ENCODE measurements at places on chromosomes 6 and 20. TPM values are rescaled to one million over a fixed set of nuclear protein-coding genes. Genes with fewer than 3 reads are reported as not detected.
A peak's percentile ranks its signal among the peaks of the same experiment; 100 is the strongest.

Gene GRM1
- total RNA-seq: not detected

Gene ALDH5A1
- 20.7 TPM for total RNA-seq

Gene XKR7
- not detected for total RNA-seq

Gene SEL1L2
- not detected for total RNA-seq

Gene VWA7
- total RNA-seq: 0.47 TPM

Gene IL17A
- total RNA-seq: not detected

Gene HLA-DPB1
- 44.0 TPM for total RNA-seq

Gene TFAP2D
- total RNA-seq: not detected

Gene CALHM4
- not detected for total RNA-seq

Gene AHCY
- total RNA-seq: 27.2 TPM

Gene B3GALT4
- 37.8 TPM for total RNA-seq

Gene LRRC1
- total RNA-seq: 3.8 TPM

- H3K27ac ChIP-seq: no peak overlapping the region
- peaks cover 6% of the 10 kb centered on the region for H3K4me1 ChIP-seq
- H3K27me3 ChIP-seq: peaks cover 7% of the 10 kb centered on the region
- no peak overlapping the region for H3K4me3 ChIP-seq
Observed at GRCh38 chr6:157427969-157428368, 47.0 kb downstream of the ZDHHC14 start.

GRCh38 chr6:131292145-131292938 lies 157.1 kb downstream of the AKAP7 start:
- peak overlapping the region; percentile 87 for H3K27ac ChIP-seq
- no peaks in the 10 kb centered on the region for H3K27me3 ChIP-seq
- peaks cover 47% of the 10 kb centered on the region for H3K4me1 ChIP-seq

- peaks cover 10% of the 10 kb centered on the region for H3K4me1 ChIP-seq
- H3K27me3 ChIP-seq: no peaks in the 10 kb centered on the region
- H3K4me3 ChIP-seq: no peak overlapping the region
- H3K36me3 ChIP-seq: no peaks in the 10 kb centered on the region
- no peak for DNase-seq
Observed at GRCh38 chr20:53382263-53382844, 211.3 kb downstream of the ZNF217 start.

GRCh38 chr6:95383878-95384277 lies 193.5 kb upstream of the MANEA start:
- H3K27ac ChIP-seq: no peak overlapping the region
- H3K4me1 ChIP-seq: no peaks in the 10 kb centered on the region
- H3K27me3 ChIP-seq: no peaks in the 10 kb centered on the region
- H3K4me3 ChIP-seq: no peak overlapping the region
- H3K36me3 ChIP-seq: no peaks in the 10 kb centered on the region

- no peak overlapping the region for H3K27ac ChIP-seq
- no peaks in the 10 kb centered on the region for H3K4me1 ChIP-seq
- no peak for DNase-seq
- H3K36me3 ChIP-seq: peaks cover 2% of the 10 kb centered on the region
Observed at GRCh38 chr6:142118328-142118727, 14.4 kb upstream of the GJE1 start.

- no peaks in the 10 kb centered on the region for H3K4me1 ChIP-seq
- H3K4me3 ChIP-seq: no peak overlapping the region
- no peak overlapping the region for H3K27ac ChIP-seq
Observed at GRCh38 chr6:155248008-155249001, 15.5 kb upstream of the CLDN20 start.

- no peak overlapping the region for H3K27ac ChIP-seq
- no peak for DNase-seq
- no peaks in the 10 kb centered on the region for H3K36me3 ChIP-seq
- H3K4me3 ChIP-seq: no peak overlapping the region
Observed at GRCh38 chr20:23093613-23094012, 7.5 kb upstream of the CD93 start.

DNA sequence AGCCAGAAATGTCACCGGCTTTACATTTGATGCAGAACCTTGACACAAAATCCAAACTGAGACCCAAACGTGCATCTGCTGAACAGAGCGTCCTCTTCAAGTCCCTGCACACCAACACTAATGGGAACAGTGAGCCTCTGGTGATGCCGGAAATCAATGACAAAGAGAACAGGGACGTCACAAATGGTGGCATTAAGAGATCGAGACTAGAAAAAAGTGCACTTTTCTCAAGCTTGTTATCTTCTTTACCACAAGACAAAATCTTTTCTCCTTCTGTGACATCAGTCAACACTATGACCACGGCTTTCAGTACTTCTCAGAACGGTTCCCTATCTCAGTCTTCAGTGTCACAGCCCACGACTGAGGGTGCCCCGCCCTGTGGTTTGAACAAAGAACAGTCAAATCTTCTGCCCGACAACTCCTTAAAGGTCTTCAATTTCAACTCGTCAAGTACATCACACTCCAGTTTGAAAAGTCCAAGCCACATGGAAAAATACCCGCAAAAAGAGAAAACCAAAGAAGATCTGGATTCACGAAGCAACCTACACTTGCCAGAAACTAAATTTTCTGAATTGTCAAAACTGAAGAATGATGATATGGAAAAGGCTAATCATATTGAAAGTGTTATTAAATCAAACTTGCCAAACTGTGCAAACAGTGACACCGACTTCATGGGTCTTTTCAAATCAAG lies 108.4 kb downstream of the RTN4IP1 start:
- no peaks in the 10 kb centered on the region for H3K27me3 ChIP-seq
- no peaks in the 10 kb centered on the region for H3K36me3 ChIP-seq
- H3K27ac ChIP-seq: peak overlapping the region; percentile 90
- peaks cover 57% of the 10 kb centered on the region for H3K4me1 ChIP-seq
- peak overlapping the region; percentile 95 for H3K4me3 ChIP-seq
- peak; percentile 78 for DNase-seq

DNA sequence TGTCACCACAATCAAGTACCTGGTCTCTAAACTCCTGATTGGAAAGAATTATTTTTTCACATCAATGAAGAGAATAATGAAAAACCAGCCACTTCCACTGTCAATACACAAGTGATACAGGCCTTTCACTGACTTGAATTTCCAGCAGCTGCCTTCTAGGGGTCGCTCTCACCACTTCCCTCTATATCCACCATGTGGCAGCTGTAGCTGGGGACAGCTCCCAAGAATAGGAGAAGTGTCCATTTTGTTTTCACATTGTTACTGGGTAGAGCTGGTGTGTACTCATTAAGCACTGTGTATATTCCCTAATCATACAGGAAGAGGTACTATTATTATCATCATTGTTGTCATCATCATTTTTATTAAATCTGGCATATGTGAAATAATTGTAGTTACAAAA lies 438.4 kb upstream of the SPTLC3 start:
- no peaks in the 10 kb centered on the region for H3K4me1 ChIP-seq
- no peaks in the 10 kb centered on the region for H3K36me3 ChIP-seq
- H3K4me3 ChIP-seq: no peak overlapping the region

DNA sequence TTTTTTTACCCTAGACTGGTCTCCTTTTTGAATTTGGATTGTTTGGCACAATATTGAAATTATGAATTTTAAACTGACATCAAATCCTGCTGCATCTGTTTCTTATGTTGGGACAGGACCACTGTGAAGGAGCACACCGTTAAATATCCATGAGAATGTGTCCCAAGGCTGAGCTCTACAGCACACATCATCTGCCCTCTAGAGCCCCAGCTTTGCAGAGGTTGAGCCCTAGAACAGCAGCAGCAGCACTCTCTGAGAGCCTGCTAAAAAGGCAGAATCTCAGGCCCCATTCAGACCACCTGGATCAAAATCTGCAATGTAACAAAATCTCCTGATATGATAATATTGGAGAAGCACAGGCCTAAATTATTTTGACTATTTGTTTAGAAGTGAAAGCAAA lies 192.1 kb upstream of the CCN2 start:
- H3K27me3 ChIP-seq: no peaks in the 10 kb centered on the region
- H3K36me3 ChIP-seq: no peaks in the 10 kb centered on the region
- no peak overlapping the region for H3K4me3 ChIP-seq
- DNase-seq: no peak
- H3K4me1 ChIP-seq: no peaks in the 10 kb centered on the region

- H3K4me1 ChIP-seq: peaks cover 6% of the 10 kb centered on the region
- peaks cover 8% of the 10 kb centered on the region for H3K36me3 ChIP-seq
- no peak overlapping the region for H3K4me3 ChIP-seq
- DNase-seq: no peak
- H3K27ac ChIP-seq: no peak overlapping the region
Observed at GRCh38 chr6:27283279-27283678, 28.8 kb downstream of the POM121L2 start.

DNA sequence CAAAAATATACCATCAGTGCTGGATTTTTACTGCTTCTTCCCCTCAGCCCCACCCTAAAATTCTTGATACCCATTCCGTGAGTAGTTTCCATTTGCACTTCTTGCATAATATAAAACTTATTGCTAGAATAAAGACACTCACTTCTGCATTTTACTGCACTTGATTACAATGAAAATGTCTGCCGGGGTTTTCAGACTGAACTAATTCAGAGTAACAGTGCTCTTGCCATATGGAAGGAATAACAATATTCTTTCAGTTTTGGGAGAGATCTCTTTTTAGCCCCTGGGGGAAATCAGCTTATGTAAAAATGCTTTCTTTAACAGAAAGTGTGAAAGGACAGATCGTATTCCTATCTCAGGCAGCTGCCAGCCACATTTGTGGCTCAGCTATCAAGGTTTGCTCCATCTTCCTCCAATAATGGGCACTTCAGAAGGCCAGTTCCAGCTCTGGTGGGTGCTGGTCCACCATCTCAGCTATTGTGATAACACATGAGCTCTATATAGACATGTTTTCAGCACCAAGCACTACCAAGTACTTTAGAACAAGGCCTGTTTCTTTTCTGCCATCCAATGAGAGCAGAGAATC lies 8.9 kb downstream of the SMLR1 start:
- H3K4me1 ChIP-seq: no peaks in the 10 kb centered on the region
- no peak overlapping the region for H3K27ac ChIP-seq
- DNase-seq: no peak

DNA sequence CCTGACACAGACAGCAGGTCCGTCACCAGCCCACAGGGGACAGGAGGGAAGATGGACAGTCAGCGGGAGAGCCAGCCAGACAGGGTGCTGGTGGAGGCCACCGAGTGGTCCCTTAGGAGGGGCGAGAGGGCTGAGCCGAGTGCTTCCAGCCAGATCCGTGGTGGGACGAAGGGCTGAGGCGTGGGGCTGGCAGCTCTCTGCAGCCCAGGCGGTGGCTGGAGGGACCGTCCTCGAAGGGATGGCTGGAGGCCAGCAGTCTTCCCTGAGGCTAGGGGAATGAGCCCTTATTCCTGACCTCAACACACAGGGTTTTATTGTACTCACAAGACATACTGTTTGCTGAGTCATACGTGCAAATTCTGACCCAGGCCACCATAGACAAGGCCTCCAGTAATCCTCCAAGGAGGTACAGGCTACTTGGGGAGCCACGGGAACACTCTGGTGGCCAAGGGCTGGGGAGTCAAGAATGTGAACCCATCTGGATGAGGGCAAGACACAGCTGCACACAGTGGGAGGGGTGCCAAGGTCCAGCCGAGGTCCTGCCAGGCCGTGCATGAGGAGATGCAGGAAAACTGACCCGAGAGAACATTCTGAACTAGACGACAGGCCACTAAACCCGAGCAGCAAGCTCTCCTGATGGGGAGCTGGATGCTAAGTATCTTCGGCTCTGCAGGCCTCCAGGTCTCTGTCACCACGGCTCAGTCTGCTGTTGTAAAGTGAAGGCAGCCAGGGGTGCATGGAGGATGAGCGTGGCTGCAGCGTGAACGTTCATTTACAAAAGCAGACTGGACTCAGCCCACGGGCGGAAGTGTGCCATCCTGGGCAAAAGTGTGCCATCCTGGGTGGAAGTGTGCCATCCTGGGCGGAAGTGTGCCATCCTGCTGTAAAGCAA lies 242.5 kb downstream of the TTLL2 start:
- no peaks in the 10 kb centered on the region for H3K36me3 ChIP-seq
- H3K27me3 ChIP-seq: peaks cover 2% of the 10 kb centered on the region
- no peak overlapping the region for H3K4me3 ChIP-seq
- no peak overlapping the region for H3K27ac ChIP-seq
- H3K4me1 ChIP-seq: no peaks in the 10 kb centered on the region
- DNase-seq: no peak

GRCh38 chr6:36722365-36722764 lies 24.7 kb downstream of the RAB44 start:
- no peak overlapping the region for H3K27ac ChIP-seq
- no peaks in the 10 kb centered on the region for H3K36me3 ChIP-seq
- no peak for DNase-seq
- no peak overlapping the region for H3K4me3 ChIP-seq

- no peak overlapping the region for H3K4me3 ChIP-seq
- no peak for DNase-seq
- H3K4me1 ChIP-seq: peaks cover 5% of the 10 kb centered on the region
- no peaks in the 10 kb centered on the region for H3K36me3 ChIP-seq
- peaks cover 1% of the 10 kb centered on the region for H3K27me3 ChIP-seq
Observed at GRCh38 chr6:139627091-139627490, 252.6 kb upstream of the CITED2 start.

- no peaks in the 10 kb centered on the region for H3K27me3 ChIP-seq
- H3K4me3 ChIP-seq: peak within 1 kb of the TSS; percentile 89
Observed at GRCh38 chr6:33075568-33076405, at the start of gene HLA-DPB1. Gene HLA-DPB1 (plus strand): TSS chr6:33075990. CDS start chr6:33076042, 52 bp downstream.

GRCh38 chr20:40810332-40811000 lies 121.4 kb upstream of the MAFB start:
- no peak overlapping the region for H3K27ac ChIP-seq
- H3K27me3 ChIP-seq: peaks cover 4% of the 10 kb centered on the region
- H3K4me1 ChIP-seq: peaks cover 2% of the 10 kb centered on the region

- no peak overlapping the region for H3K4me3 ChIP-seq
- peaks cover 55% of the 10 kb centered on the region for H3K36me3 ChIP-seq
- peak overlapping the region; percentile 80 for H3K27ac ChIP-seq
- H3K4me1 ChIP-seq: peaks cover 51% of the 10 kb centered on the region
Observed at GRCh38 chr6:44411141-44411540, 23.6 kb downstream of the CDC5L start.

DNA sequence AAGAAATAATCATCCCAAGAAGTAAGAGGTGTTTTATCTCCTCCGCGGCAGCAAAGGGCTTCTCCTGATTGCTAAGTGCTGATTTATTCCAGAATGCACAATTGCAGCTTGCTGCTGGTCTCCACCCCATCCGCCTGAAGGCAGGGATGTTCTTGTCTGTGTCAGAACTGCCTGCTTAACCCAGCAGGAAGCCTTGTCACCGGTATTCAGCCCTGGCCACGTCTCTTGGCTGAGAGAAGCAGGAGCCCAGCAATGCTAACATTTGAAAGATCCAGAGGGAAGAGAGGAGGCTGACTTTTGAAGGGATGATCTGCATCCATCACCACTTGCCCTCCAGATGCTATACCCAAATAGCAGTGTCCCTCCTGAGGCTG lies 4.2 kb downstream of the SCML4 start:
- H3K4me3 ChIP-seq: peak overlapping the region; percentile 99
- H3K27ac ChIP-seq: peak overlapping the region; percentile 100
- peak; percentile 61 for DNase-seq
- no peaks in the 10 kb centered on the region for H3K27me3 ChIP-seq
- H3K4me1 ChIP-seq: peaks cover 85% of the 10 kb centered on the region
- peaks cover 4% of the 10 kb centered on the region for H3K36me3 ChIP-seq

GRCh38 chr6:15283986-15284361 lies 38.1 kb downstream of the JARID2 start:
- peaks cover 67% of the 10 kb centered on the region for H3K4me1 ChIP-seq
- H3K36me3 ChIP-seq: peaks cover 6% of the 10 kb centered on the region
- H3K27me3 ChIP-seq: no peaks in the 10 kb centered on the region
- no peak for DNase-seq
- H3K27ac ChIP-seq: no peak overlapping the region

Data from naive thymus-derived CD8-positive, alpha-beta T cell (primary cell).